D721Med (cell line): ENCODE measurements at places on chromosomes 1 and 21.

DNA sequence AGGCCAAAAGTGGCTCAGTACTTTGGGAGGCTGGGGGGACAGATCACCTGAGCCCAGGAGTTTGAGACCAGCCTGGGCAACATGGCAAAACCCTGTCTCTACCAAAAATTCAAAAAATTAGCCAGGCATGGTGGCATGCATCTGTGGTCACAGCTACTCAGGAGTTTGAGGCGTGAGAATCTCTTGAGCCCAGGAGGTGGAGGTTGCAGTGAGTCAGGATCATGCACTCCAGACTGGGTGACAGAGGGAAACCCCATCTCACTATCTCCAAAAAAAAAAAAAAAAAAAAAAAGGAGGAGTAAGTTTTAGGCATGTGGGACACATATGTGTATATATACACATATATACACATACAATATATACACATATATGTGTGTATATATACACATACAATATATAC is 165.3 kb upstream of the DPYD start:
- DNase-seq, result no peak

DNA sequence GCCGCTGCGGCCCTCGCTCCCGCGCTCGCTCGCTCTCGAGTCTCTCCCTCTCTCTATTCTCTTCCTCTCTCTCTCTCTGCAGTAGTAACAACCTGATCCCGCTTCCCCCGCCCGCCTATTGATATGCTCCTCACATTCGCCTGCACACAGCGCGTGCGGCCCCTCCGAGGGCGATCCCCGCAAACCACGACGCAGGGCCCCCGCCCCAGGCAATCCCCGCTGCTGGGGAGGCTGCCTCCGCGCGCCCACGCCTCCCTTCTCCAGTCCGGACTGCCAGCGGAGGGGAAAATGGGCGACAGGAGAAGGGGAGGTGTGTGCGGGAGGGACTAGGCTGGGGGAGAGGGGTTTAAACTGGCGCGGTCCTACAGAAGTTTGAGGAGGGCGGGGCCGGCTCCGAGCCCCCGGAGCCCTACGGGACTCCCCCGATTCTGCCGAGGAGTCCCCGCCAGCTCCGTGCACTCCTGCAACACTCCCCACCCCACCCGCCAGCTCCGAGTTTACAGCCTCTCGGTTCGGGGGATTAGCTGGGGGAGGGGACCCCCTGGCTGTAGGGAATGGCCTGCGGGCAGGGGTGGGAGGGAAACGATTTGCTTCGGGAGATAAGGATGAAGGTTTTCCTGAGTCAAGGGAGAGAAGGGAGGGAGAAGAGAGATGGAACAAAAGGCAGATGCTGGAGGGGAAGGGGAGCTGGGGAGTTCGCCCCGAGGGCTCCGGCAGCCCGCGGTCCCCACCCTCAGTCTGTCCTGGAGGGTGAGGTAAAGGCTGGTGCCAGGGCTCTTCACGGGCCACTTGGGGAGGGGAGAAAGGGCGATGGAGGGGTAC is 66.6 kb downstream of the SYT2 start:
- DNase-seq, result peak; percentile 35

DNA sequence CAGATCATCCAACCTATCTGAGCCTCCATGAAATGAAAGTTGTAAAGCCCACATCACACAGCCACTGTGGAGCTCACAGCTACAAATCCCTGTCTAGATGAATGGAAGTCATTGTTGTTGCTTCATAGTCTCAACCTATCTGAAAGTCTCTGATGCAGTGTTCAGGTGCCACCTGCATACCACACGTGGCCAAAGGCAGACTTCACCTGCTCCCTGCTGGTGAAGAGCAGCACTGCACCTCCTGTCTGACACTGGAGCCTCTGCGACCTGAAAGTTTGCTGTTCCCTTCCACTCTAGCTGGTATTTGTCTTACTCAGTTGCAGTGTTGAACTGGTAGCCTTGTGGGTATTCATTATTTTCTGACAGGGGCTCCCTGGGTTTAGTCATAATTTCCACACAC is 18.4 kb downstream of the LORICRIN start:
- DNase-seq, result no peak

GRCh38 chr1:223248770-223249140 is 105.7 kb upstream of the TLR5 start:
- DNase-seq, result no peak

- no peak for DNase-seq
These were observed 7.0 kb downstream of the CFAP45 start for GRCh38 chr1:159892944-159893343.

- no peak for DNase-seq
These were observed 2.0 kb upstream of the RCC2 start for GRCh38 chr1:17441265-17441992.

DNA sequence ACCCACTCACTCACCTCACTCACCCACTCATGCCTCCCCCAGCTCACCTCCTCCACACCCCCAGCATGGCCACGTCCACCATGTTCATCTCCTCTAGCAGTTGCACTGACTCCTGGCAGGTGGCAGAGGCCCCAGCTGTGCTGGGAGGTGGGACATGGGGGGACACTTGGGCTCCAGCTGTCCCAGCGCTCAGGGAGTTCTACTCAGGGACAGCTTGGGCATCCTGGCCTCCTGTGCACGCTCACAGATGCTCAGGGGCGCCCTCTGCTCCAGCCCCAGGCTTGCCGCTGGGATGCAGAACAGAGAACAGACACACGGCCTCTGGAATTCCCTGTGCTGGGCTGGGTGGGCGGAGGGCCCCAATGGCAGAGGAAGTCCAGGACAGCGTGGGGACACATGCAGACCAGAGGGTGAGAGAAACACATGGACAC is 5.2 kb downstream of the KRTAP10-8 start:
- DNase-seq, result no peak

DNA sequence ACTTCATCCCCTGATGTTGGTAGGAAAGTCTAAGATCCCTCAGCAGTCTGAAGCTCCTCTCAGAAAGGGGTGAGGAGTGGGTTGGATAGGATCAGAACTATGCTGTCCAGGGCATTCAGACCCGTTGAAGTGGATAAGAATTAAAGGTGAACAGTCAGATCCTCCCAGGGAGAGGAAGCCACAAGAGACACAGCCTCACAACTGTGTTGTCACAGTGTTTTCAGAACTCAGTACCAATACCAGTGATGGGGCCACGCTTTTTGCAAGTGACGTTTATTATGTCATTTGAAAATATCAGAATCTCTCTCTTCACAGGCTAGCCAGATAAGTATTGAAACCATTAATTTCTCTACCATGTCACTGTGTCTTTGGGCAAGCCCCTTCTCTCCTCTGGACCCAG is 15.4 kb upstream of the EPS15 start:
- no peak for DNase-seq

DNA sequence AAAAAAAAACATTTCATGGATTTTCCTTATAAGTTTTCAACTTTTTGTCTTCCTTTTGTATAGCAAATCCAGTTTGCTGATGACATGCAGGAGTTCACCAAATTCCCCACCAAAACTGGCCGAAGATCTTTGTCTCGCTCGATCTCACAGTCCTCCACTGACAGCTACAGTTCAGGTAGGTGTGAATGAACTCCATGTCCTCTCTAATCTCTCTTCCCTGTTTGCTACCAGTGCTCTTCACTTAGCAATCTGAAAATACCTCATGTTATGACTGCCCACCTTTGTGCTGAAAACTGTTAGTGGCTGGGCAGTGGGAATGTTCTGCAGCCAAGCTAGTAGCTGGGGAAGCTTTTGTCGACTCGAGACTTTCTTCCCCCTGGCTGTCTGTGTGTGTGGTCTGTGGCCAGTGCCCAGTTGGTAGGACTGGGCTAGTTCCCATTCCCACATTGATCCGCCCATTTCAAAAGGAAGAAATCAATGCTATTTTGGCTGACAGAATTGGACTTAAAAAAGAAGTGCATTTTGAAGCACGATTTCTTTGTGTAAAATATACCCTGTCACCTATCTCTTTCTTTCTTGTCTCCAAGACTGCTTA is 24.5 kb downstream of the AHCYL1 start:
- no peak for DNase-seq

DNA sequence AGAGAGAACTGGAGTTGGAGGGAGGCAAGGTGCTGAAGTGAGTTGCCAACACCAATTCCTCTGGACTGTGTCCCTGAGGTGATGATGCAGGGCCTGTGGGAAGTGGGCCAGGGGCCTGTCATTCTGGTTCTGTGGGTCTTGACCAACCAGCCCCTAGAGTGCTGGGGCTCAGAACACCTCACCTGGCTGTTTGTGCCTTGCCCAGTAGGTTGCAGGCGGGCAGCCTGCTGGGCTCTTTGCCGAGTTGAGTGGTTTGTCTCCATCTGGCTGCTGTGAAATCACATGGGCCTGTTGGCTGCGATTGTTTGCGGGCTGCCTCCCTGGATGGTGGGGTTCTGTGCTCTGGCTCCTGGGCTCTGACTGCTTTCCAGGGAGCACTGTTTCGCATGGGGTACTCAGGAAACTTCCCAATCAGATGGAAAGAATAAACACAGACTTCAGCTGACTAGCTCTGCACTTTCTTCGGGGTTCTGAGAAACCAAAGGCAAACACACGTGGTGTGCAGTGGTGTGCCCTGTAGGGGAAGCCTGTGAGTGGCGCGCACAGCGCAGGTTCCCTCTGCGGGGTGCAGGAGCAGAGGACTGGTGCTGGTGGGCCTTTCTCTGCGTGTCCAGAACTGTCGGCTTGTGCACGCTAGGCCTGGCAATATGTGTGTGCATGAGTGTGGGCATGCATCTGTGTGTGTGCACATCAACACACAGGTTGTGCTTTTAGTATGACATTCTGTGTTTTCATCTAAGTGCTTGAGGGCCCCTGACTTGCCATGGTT is 95.1 kb downstream of the RHOU start:
- no peak for DNase-seq

GRCh38 chr1:17052641-17053040 is 1.2 kb downstream of the SDHB start:
- no peak for DNase-seq

DNA sequence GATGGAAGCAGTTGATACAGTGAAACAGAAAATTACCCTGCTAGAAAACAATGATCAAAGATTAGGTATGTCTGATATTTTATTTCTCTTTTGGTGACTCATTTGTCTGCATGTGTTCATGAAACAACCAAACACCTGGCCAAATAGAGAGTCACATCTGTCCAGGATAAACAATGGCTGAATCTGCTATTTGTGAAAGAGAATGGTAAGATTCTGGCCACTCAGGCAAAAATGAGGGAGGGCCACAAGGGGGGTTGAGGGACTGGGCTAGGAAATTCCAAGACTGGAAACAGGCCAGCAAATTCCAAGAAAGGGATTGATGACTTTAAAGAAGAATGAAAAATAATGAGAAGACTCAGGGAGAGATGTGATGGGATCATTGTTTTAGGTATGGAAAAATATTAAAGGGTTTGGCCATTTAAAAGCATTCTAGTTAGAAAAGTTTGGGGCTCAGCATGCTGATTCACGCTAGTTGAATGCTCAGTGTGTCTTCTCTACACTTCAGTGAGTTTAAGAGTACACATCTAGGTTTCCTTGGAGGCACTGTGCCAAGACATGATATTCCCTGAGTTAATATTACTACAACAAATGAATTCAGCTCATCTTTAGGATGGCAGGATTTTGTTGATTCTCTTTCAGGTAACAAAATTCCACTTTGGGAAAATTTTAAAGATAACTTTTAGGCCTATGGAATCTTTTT is 44.9 kb downstream of the TRAF5 start:
- DNase-seq, result no peak

- no peak for DNase-seq
These were observed 283.3 kb downstream of the DUSP10 start for GRCh38 chr1:221458447-221459156.

DNA sequence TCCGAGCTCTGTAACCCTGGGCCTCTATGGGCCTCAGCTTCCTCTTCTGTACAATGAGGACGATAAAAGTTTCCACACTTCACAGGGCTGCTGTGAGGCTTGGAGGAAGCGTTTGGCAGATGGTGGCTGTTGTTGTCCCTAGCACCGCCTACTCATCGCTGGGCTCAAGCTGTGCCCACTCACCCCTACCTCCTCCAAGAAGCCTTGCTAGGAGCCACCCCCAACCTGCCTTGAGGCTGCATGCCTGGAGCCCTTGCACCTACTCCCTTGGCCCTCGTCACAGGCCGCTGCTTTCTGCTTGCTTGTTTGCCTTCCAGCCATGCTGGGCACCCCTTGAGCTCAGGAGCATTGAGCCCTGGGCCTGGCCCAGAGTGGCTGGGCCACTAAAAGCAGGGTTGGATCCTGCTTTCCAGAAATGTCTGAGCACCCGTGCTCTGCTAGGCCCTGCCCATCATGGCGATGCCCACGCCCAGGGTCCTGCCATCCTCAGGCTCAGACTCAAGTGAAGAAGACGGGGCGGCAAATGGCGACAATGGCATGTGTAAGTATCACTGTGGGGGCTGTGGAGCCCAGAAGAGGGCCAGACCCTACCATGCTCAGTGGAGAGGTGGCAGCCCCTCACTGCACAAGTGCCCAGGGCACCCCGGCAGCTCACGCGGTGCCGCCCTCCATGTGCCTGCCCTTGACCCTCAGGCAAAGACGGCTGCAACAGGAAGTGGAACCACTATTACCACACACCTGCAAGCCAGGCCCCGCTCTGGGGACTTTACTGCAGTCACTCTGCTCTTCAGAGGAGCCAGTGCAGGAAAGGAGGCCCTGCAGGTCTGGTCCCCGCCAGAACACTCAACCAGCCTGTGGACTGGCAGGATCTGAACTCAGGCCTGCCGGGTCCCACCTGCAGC is 9.5 kb downstream of the SH3BGRL3 start:
- DNase-seq, result no peak
